ENCODE measurements at places on chromosomes 7 and 10.

GRCh38 chr10:122236690-122237306 lies 34.3 kb upstream of the BTBD16 start:
- peak; percentile 19 for DNase-seq

DNA sequence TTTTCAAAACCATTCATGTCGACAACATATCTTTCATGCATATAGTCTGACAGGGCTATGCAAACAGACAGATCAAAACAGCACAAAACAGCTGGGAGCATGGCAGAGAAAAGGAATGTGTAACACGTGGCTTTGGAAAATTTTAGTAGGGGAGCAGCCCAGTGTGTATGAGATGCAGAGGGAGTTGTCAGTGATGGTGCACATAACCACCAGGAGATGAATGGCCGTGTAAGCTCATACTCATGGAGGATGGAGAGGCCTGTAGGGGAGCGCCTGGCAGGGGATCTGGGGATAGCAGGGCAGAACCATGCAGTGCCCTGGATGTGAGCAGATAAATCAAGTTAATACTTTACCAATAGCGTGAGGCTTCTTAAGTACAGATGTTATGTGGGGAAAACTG lies 45.7 kb downstream of the RHOBTB1 start:
- no peak for DNase-seq

- DNase-seq, result no peak
Measured at GRCh38 chr10:405648-406047, 270.4 kb downstream of the ZMYND11 start.

GRCh38 chr10:72332423-72333111 lies 22.2 kb downstream of the DNAJB12 start:
- no peak for DNase-seq

DNA sequence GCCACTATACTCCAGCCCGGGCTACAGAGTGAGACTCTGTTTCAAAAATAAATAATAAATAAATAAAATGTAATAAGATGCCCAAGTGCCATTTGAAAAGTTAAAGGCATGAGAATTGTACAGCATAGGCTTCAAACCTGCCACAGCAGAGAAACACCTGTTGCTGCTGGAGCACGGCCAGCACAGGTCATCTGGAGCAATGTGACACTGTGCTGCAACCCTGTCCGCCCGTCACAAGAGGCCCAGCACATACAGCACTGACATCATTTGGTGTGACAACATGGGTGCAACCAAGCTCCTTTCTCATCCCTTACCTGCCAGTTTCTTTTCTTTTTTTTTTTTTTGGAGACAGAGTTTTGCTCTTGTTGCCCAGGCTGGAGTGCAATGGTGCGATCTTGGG lies 1.3 kb downstream of the RFC2 start:
- no peak for DNase-seq

- no peak for DNase-seq
Measured at GRCh38 chr10:119575506-119575905, 21.3 kb downstream of the TIAL1 start.

GRCh38 chr7:7099584-7100014 lies 82.7 kb upstream of the C1GALT1 start:
- DNase-seq, result peak; percentile 19

- no peak for DNase-seq
Measured at GRCh38 chr7:1367501-1368183, 91.6 kb downstream of the MICALL2 start.

DNA sequence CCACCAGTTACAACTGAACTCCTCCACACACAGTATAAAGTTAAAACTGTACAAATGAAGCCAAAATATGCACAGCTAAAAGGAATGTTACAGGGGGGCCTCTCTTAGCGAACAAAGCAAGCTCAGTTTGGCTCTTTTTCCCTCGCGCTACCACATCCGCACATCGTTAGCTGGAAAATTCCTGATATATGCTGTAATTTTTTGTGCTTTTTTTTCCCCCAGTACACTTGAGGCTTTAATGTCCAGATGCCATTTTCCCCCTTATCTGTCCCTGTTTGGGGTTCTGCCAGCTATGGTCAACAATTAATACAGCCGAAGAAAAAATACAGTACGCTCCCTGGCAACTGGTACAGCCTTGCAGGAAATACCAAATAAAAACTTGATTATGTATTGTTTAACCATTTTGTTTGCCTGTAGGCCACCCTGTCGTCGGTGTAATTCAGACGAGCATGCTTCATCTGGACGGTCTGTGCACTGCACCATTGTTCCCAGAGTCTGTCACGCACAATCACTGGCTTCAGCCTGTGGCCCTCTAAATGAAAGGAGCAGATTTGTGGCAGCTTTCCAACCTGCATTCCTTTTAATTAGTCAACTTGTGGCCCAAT lies 108.1 kb upstream of the FAM133B start:
- DNase-seq, result no peak

GRCh38 chr10:96041146-96041545 lies 2.2 kb upstream of the CCNJ start:
- DNase-seq, result no peak

DNA sequence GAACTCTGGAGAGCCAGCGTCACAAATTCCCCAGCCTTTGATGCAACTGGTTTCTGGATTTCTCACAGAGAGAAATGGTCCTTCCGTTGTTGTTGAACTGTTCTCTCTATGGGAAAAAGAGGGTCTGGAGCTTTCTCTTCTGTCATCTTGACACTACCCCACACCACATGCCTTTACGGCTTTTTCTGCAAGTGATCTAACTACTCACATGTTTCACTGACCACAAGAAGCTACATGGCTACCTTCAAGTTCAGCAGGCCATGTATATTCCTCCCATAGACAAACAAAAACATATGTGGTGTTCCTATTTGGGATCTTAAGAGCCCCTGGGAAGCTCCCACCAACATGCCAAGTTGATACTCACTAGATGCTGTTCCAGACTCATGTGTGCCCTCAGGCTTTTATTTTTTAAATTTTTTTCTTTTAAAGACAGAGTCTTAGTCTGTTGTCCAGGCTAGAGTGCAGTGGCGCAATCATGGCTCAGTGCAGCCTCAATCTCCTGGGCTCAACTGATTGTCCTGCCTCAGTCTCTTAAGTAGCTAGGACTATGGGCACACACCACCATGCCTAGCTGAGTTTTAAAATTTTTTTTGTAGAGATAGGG lies 72.0 kb downstream of the RNF216 start:
- DNase-seq, result no peak

DNA sequence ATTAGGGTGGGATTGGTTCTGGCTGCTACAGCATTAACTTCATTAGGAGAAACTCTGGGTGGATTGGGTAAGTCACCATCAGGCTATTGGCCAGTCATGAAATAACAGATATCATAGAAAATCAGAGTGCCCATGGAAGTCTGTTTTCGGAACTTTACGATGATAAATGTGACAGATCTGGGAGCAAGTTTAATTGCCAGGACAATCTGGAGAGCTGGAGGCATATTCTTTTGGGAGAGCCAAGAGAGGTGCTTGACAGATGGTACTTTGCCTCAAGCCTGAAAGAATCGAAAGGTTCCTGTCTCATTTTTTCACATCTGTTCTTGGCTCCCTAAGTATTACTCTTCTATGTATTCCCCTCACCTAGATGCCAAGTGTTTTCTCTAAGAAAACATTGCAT lies 369.9 kb downstream of the CNTNAP2 start:
- DNase-seq, result no peak

- no peak for DNase-seq
Measured at GRCh38 chr10:114714281-114714741, 56.2 kb upstream of the ABLIM1 start.

DNA sequence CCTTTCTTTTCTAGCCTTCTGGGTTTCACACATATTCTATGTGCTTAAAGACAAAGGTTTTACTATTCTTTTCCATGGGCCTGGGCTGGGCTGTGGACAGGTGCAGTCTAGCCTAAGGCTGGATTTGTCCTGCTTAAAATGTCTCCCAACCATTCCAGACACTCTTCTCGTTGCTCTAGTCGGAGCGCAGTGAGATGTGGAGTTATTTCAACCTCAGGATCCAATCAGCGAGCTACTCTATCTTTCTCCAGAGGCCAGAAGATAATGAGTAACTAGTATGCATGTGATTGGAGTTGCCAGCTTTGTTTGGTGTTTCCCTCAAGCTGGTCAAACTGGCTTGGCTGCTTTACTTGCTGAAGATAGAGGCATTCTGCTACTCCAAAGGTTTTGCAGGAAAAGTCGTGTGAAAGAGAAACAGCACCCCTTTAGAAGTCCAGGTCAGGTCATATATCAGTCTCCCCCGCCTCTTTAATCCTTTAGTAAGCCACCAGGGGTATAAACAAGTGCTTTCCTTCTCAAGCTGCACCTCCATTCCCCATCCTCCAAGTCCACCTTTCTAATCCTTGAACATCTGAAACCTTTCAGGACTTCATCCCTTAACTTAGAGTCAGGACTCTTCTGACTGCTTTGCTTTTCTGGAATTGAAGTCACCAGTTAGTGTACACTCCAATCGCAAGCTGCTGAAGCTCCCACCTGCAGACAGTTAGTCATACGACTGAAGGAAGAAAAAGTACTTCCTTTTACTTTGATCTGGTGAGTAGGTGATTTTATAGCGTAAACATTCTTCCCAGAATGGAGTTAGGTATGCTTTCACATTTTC lies 78.8 kb downstream of the DNMBP start:
- no peak for DNase-seq

DNA sequence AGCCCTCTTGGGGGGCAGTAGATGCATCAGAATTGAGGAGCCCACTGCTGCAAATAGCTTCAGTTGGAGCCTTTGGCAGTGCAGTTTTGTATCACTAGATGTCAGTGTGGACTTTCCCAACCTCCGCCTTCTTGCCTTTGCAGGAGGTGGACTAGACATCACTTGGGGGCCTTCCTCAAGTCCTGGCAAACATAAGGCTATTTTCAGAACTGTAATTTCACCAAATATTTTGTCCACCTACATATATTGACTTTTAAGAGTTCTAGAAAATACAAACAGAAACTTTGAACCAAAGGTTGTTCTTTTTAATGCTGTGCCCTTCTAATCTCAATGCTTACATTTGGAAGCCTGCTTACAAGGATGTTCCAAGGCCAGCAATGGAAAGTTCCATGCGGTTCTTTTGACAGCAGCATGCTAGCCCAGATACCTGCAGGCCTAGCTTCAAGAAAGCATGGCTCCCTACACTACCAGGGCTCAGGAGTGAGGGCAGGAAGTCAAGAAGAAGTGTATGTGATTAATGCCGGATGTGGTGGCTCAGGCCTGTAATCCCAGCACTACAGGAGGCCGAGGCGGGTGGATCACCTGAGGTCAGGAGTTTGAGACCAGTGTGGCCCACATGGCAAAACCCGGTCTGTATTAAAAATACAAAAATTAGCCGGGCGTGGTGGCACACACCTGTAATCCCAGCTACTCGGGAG lies 8.0 kb upstream of the ZNRF2 start:
- no peak for DNase-seq

- no peak for DNase-seq
Measured at GRCh38 chr7:143490717-143491306, 13.1 kb downstream of the TAS2R41 start.

- DNase-seq, result no peak
Measured at GRCh38 chr7:74226633-74227032, 16.8 kb downstream of the LAT2 start.

DNA sequence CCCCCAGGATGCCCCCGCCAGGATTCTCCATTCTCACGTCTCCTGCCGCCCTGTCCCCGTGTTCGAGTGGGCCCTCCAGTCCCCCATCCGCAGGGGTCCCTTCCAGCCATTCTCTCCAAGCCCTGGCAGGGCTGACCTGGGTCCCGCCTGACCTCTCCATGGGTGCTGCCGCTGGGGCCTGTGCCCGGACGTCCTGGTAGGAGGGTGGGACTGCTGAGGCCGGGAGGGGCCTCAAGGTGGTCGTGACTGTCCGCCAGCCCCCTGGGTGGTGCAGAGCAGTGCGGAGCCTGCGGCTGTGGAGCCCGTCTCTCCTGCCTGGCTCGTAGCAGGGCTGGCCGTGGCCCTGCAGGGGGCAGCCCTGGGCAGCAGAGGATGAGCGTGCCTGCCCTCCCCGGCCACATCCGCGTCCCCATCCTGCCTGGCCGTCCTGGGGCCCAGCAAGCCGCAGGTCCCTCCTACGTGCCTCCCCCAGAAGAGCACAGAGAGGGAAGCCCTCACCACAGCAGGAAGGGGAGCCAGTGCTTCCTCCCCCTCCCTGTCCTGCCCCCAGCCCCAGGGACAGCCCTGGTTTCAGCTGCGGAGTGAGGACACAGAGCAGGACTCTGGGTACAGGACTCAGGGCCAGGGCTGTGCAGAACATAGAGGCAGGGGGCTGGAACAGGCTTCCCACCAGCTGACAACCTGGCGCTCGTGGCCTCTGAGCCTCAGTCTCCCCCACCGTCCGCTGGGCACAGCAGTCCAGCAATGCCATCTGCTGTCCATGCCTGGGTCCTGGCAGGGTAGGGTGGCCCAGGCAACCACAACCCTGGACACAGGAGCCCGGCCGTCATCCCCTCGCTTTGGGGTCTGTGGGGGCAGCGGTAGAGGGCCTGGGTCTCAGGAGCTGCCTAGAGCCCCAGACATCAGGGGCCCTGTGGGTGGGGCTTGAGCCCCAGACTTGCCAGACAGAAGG lies 1.5 kb upstream of the GRIFIN start:
- DNase-seq, result peak; percentile 21

- DNase-seq, result no peak
Measured at GRCh38 chr7:151399305-151399601, 10.6 kb downstream of the WDR86 start.

DNA sequence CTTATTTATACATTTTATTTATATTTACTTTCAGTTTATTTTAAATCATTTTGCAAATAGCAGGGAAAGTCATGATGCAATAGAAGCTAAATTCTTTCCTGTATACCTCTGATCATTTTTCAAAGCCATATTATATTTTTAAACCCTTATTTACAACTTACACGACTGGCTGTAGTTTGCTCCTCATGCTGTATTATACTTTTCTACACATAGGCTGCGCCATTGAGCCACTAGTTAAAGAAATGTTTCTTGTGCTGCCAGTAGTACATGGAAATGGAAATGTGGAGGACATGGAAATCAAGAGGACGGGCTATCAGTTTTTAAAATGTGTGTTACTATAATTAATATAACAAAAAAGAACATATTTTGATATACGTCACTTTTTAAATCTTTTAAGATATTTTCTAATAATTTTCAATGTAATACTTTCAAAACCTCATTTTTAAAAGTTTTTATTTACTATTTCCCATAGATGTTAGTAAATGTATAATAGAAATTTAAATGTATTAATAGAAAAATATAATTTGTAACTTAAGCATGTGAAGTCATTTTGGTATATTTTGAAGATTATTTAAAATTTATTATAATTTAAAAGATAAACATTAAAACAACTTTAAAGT lies 118.5 kb downstream of the VTI1A start:
- DNase-seq, result peak; percentile 80

DNA sequence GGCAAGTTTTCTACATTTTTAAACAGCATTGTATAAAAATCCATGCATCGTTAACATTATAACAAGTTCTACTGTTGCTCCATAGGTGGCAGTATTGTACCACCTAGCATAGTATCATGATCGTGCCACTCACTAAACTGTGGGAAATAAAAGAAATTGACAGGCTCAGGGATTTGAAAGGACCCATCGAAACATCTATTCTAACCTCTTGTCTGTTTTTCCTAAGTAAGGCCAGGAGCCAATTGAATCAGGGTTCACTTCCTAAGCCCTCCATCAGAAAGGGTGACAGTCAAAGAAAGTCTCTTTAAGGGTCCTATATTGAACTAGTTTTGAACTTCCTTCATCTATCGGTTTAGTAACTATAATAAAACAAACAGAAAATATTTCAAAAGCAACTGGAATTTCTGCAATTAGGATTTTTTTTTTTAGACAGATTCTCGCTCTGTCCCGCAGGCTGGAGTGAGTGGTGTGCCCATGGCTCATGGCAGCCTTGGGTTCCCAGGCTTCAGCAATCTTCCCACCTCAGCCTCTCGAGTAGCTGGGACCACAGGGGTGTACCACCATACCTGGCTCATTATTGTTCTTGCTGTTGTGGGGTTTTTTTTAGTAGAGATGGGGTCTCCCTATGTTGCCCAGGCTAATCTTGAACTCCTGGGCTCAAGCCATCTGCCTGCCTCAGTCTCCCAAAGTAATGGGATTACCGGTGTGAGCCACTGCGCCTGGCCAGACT lies 9.4 kb downstream of the HACD1 start:
- peak; percentile 43 for DNase-seq

All from NCI-H1436 (cell line).